ENCODE measurements at places on chromosomes 13 and 19. TPM values are rescaled to one million over a fixed set of nuclear protein-coding genes. Genes with fewer than 3 reads are reported as not detected.

The CFAP97D2 gene
- not detected for total RNA-seq

The ZNF627 gene
- total RNA-seq: 10.3 TPM

The CGB1 gene
- total RNA-seq: not detected

The MED25 gene
- 77.2 TPM for total RNA-seq

The CACNA1A gene
- total RNA-seq: 6.1 TPM

The CD37 gene
- total RNA-seq: 8.6 TPM

DNA sequence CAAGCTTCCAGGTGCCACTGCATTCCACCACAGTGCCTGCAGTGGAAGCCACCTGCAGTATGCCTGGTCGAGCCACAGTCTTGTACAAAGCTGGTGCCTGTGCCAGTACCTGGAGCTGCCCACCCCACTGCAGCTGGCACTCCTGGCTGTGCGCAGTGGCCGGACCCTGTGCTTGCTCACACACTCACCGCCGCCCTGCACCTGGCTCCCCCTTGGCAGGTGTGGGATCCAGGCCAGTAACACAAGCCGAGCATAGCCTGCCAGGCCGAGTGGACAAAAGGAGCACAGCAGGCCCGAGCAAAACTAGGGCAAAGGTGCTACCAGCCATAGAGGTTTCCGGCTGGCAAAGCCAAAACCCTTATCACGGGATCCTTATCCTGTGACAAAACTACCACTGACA, 18.5 kb downstream of the UGGT2 start:
- DNase-seq: no peak

GRCh38 chr19:8700956-8701355, 2.4 kb upstream of the ACTL9 start:
- DNase-seq: no peak

DNA sequence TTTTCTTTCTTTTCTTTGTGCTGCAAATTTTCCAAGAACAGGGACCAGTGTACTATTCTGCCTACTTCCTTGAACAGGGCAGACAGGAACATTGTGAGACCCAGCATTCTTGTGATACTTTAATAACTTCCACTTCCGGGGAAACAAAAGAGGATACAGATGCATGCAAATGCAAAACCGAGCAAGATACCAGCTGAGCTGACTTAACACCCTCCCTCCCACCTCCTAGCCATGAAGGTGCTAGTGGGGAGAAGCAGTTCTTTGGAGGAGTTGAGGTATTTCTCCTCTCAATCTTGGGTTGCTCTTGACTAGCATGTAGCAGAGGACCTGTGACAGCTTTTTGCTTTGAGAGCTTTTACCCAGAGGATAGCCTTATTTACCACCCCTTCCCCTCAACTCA, 111.2 kb downstream of the KLF5 start:
- DNase-seq: no peak

DNA sequence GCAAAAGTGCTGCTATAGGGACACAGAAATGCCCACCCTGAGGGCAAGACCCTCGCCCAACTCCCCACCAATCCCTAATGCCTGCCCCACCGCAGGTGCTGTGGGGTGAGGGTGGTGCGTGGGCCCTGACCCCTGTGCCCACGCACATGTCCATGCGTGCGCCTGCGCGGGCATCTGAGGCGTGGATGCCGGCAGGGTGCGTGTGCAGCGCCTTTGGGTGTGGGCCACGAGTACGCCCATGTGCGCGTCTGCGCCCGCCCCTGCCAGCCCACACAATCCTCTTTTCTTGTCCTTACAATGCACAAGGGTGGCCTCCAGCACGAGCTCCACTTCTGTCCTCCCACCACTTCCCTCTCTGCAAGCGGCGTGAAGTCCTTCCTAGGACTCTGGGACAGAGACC, 14.3 kb downstream of the FUT6 start:
- no peak for DNase-seq

- DNase-seq: no peak
These were observed 14.7 kb upstream of the DHDH start for GRCh38 chr19:48918801-48919247.

GRCh38 chr19:7441468-7442146, 47.2 kb downstream of the PEX11G start:
- DNase-seq: no peak

- DNase-seq: no peak
These were observed 149.4 kb downstream of the STK24 start for GRCh38 chr13:98427331-98427995.

DNA sequence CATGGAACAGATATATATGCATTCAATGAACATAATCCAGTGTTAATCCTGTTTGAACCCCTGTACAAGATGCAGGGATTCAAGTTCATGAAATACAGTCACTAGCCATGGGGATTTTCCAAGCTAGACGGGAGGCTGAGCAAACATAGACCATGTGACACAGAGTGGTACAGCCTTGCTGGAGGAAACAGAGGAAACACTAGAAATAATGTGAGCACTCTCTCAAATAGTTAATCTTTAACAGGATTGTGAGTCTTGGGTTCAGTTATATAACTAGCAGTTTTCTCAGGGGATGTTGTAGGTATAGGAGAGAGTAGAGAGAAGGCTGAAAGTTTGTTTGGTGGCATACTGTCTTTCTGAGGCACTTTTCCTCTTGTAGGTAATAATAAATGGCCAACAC, 13.9 kb upstream of the LGALS16 start:
- DNase-seq: no peak
